ENCODE measurements at places on chromosomes 7 and 10.

DNA sequence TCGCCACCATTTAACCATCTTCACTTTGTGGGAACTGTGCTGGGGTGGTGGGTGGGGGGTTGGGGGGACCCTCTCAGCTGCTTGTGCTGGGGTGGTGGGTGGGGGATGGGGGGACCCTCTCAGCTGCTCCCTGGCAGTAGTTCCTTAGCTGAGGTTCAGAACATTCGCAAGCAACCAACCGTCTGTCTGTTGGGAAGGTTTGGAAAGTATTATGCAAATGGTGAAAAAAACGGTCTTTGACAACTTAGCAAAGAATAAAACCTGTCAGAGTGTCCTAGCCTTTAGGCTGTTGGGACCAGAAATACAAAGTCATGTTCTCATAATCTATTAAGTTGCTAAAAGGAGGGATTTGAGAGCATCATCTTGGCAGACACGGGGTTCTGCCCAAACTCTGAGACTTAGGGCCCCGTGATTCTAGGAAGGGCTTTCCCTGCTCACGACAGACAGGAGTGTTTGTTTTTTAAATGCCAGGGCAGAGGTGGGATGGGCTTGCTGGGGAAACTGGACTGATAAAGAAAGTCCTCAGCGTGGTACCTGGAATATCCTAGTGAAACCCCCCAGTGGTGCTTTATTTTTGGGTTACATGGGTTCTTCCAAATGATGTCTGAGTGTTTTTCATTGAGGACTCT is 14.1 kb upstream of the SRGN start:
- DNase-seq, result no peak

DNA sequence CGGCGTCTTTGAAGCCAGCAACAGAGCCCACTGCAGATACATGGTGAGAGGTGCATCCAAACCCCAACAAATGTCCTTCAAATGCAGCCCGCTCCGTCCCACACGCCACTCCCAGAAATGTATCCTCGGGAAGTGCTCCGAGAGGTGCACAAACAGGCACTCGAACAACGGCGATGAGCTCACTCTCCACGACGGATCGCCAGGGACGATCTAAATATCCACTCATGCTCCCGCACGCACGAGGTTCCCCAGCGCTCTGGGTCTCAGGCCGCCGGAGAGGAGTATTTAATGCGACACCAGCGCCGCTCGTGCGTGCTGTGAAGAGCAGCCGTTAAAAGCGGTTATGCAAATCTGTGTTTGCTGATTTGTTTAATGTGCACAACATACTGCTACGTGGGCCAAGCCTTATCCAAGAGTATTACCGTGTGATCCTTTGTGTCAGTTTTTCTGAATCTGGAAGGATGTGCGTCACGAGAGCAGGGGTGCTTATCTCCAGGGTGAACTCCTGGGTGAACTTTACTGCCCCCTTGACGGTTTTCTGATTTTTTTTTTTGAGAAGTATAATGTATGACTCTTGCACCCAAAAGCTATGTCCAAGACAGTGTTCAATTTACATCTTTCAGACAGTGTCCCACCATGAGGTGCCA is 48.5 kb upstream of the PPP2R2D start:
- DNase-seq, result peak; percentile 30

GRCh38 chr7:1755783-1756625 is 85.9 kb downstream of the ELFN1 start:
- no peak for DNase-seq

GRCh38 chr10:118241229-118242137 is 100.6 kb downstream of the FAM204A start:
- peak; percentile 90 for DNase-seq

- no peak for DNase-seq
These were observed 117.0 kb upstream of the AMPH start for GRCh38 chr7:38748056-38748610.

DNA sequence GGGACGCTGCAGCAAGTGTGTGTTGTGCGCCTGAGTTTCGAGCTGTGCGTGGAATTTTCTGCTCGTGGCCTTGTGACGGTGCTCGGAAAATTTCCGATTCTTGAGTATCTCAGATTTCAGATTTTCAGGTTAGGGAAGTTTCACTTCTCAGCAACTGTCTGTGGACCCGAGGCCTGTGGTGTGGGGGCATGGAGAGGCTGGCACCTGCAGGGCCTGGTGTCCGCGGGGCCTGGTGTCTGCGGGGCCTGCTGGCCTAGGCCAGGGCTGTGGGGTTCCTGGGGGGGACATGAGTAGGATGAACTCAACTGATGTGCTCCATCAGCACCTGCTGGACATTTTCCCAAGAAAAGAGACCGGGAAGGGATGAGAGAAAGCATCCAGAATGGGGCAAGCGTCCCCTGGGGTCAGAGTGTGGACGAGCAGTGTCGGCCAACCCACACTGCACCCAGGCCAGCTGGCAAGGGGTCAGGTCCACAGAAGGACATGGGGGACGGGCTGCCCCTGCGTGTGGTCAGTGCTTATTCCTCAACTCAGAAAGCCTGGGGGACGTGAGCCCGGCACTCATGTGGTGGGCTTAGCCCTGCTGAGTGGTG is 31.3 kb upstream of the SHH start:
- no peak for DNase-seq

DNA sequence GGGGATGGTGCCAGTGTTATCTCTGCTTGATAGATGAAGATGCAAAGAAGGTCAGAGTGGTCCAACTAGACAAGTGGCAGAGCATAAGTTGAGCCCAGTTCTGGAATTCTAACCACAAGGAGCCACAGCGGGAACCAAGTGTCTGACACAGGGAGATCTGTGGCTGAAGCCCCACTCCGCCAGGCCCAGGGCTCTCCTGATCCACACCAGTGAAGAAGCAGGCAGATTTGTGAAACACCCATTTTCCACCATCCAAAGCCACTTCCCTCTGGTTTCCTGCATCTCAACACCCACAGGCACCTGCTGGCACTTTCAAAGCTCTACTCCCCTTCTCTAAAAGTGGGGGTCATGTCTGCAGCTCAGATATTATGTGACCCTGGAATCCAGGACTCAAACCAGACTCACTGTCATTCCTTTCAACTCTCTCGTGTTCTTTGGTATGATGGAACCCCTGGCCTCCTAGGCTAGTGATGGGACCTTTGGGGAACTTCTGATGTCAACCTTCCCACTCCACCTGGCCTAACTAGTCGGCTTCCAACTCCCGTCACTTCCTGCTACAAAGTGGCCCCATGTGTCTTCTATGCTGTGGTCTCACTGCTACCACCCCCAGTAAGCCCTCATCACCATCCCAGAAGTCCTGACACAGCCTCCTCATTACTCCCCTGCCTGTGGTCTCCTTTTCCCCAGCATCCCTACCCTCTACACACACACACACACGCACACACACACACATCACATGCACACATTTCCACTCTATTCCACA is 177.6 kb downstream of the GRID1 start:
- no peak for DNase-seq

DNA sequence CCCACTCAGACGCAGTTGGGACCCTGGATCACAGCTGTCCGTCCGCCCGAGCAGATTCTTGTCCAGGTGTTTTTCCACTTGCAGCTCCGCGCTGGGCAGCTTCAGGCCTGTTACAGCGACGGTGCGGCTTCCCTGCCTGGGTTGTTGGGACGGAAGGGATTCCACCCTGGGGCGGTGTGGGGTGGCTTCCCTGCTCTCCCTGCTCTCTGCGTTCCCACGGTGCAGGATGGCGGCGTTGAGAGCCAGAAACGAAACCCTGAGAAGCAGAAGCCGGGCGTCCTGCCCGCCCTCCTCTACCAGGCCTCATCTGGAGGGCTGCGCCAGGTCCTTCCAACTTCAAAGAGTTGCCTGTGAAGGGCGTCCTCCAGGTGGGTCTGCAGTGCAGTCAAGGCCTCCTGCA is 194.4 kb downstream of the ADARB2 start:
- DNase-seq, result no peak

DNA sequence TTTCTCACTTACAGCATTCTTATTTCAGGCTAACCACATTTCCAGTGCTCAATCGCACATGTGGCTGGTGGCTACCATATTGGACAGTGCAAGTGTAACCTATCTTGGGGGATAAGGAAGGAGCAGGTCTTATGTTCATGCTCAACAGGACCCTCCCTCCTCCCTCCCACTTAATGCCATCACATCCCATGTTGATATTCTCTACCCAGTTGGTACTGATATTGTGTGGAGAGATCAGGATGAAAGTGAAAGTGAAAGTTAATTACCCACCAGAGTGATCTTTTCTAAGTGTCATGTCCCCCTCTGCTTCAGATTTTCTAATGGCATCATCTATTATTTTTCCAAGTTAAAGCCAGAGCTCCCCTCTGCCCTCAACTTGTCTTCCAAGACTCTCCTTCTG is 91.6 kb downstream of the BMPER start:
- DNase-seq, result no peak

All from ureter (tissue), 1 donor.